ENCODE measurements at places on chromosomes 1 and 21.

GRCh38 chr1:230565141-230565540, 77.1 kb upstream of the COG2 start:
- no peak for DNase-seq

DNA sequence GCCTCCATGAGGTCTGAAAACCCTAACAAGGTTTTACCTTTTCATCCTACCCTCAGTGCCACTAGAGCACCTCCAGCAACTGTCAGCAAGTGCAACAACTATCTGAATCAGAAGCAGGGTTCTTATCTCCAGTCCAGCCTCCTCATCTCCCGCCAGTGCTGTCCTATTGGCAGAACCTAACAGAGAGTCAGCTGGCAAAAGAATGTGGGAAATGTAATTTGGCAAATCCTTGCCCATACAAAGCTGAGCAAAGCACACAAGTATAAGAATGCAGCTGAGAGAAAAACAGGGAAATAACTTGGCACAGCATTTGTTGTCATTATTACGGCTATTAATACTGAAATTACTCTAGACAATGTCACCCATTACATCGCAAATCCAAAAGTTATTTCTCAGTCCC, 124.2 kb downstream of the ATP6V1G3 start:
- DNase-seq, result no peak

DNA sequence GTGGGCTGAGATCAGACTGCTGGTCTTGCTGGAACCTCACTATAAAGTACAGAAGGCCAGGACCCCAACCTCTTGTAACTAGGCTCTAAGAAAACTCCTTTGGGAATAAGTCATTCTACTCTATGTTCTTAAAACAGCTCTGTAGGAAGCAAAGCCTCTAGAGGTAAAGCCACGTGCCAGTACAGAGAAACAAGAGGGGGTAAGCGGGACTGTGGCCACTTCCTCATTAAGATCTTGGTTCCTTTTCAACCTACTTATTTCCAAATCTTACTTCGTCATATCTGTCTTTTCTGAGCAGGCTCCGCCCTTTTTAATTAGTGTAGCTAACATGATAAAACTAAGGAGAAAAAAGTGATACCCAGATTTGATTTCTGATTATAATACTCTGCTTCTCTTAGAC, 3.8 kb downstream of the NCSTN start:
- no peak for DNase-seq

DNA sequence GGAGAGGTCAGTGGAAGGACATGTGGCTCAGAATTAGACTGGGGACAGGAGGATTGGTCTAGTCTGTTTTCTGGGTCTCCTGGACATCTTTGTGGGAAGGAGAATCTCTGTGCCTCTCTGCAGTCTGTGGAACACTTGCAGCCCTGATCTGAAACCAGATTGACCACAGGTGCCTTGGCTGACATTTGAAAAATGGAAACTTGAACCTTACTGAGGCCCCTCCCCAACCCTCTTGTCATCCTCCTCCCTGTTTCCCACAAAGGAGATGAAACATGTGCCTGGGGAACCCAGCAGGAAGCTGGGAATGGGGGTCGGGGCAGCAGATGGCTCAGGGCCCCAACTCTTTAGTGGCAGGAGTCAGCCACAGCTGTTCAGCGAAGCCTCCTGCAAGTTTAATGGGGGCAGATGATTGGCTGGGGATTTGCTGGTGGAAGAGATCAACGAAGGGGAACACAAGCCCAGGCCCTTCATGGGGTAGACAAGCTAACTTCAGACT, 18.1 kb downstream of the VASH2 start:
- DNase-seq, result no peak

- no peak for DNase-seq
Observed at GRCh38 chr1:58266242-58266641, 280.3 kb downstream of the OMA1 start.

- DNase-seq, result no peak
Observed at GRCh38 chr21:16568244-16568643, 838.5 kb downstream of the USP25 start.
